ENCODE measurements at places on chromosomes 5 and 9.

- DNase-seq, result no peak
These were observed 40.4 kb upstream of the KCNIP1 start for GRCh38 chr5:170463426-170463825.

- DNase-seq, result no peak
These were observed 162.9 kb upstream of the WWC1 start for GRCh38 chr5:168128557-168128956.

DNA sequence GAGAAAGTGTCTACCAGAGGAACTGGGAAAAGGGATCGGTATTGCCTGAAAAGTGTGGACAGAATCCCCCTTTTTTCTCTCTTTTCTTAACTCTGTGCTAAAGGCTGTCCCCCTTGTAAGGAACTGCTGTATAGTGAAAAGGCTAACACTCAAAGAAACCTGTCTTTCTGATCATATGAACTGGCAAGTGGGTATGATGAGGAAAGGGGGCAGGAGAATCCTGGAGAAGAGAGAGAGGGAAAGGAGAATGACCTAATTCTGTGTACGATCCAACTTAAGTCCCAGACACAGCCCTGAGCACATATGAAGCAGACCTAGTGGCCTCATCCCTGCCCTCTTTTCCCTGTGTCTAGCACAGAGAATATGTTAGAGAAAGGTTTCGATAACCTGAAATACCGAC is 967 bp downstream of the ANKRD31 start:
- DNase-seq, result no peak

DNA sequence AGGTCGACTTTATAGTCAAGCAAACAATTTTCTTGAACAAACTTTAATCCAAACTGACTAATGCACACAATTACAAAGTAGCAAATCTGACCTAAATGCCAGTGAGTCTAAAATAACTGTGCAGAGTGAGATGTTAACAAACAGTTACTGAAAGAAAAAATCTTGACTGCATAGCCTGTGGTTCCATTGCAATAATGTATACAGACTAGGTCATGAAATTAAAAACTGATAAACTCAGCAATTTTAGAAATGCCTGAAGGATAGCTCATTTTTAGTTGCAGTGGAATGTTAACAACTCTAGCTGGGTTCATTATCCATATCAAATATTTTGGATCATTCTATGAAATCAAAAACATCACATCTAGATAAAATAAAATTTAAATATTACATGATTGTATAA is 73.4 kb upstream of the CDH12 start:
- no peak for DNase-seq

DNA sequence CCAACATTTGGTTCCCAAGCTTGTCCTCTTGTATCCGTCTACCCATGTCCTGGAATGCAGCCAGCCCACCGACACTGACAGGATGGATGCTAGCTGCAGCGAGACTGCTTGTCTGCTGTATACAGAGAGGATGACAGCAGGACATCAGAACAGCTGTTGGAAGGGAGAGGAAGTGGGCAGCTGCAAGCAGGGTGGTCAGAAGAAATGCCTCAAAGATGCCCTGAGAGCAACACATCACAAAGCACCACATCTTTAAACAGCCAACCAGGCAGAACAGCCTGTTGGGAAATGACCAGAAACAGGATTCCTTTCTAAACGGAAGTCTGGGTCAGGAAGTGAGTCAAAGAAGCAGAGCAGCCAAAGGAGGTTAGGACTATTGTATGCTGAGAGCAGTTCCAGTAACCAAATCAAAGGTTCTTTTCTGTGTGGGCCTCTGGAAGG is 219.1 kb downstream of the NDUFS4 start:
- DNase-seq, result no peak

GRCh38 chr5:16536246-16536645 is 70.6 kb upstream of the ZNF622 start:
- no peak for DNase-seq

DNA sequence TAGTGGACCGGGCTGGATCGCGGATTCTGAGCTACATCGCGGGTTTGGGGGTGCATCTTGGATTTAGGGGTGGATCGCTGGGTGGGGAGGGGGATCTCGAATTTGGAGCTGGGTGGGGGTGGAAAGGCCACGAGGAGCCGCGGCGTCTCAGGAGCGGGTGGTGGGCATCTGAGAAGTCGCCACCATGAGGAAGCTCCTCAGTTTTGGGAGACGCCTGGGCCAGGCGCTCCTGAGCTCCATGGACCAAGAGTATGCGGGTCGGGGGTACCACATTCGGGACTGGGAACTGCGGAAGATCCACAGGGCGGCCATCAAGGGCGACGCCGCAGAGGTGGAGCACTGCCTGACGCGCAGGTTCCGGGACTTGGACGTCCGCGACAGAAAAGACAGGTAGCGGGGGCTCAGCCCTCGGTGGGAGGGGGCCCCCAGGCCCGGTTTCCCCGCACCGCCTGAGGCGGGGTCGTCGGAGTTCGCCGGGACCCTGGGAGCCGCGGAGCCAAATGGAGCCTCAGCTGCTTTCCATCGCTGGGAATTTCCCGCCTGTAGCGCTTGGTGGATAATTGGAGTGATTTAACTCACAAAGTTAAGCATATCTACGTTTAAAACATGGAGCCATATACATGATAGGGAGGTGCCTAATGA is 376 bp downstream of the ANKRD18B start:
- no peak for DNase-seq

DNA sequence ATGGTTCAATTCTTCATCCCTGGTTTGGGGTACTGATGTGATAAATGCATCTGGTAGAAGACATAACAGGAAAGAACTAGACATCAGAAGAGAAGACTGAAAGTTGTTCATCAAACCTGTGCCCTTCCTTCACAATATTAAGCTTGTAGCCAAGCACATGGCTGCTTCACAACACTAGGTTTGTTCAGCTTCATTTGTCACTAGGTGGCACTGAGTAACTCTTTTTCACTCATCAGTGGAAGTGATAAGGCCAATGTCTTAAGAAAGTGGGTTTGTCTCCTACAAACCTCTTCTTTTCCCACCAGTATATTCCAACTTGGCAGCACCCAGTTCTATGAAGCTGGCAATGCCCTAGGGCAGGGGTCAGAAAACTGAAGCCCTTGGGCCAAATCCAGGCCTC is 26.9 kb downstream of the ZNF484 start:
- no peak for DNase-seq

DNA sequence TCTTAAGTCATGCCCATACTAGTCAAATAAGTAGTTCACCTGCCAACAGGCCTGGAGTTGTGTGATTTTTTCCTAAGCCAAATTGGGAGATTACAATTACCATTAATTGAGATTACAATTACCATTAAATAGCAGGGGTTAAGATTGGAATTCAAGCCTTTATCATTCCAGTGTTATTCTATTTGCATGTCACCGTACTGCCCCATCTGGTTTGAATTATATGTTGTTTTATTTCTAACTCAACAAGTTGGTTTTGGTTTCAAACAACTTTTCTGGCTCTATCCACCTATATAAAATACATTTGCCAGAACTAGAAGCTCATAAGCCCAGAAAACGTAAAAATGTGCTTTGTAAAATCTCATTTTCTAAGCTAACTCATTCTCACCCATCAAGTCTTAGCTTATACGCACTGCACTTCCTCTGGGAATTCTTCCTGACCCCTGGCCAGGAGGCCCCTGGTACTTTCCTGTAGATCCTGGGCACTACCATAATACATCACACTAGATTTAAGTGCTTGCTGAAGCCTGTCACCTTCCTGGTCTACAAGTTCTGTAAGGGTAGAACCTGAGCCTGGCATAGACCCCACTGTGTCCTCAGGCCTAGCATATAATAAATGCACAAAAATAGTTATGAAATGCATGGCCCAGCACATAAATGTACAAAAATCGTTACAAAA is 242.0 kb upstream of the TRPM3 start:
- no peak for DNase-seq

- no peak for DNase-seq
These were observed 421.9 kb downstream of the CDH10 start for GRCh38 chr5:24222876-24223275.

DNA sequence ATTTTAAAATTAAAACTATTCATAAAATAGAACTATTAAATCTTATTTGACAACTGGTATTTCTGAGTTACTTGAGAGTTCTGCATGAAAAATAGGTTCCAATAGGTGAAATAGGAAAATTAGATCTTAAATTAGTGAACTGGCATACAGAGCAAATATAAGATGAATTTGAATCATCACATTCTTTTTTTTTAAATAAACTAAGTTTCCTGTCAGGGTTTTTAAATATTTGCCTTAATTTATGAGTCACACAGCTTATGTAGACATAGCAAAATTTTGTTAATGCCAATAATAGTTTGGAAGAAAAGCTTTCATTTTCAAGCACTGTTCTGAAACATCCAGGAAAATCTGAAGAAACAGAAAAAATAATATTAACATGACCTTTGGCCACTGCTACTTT is 311.7 kb upstream of the HAPLN1 start:
- DNase-seq, result no peak

GRCh38 chr9:23638011-23638410 is 188.0 kb downstream of the ELAVL2 start:
- no peak for DNase-seq

DNA sequence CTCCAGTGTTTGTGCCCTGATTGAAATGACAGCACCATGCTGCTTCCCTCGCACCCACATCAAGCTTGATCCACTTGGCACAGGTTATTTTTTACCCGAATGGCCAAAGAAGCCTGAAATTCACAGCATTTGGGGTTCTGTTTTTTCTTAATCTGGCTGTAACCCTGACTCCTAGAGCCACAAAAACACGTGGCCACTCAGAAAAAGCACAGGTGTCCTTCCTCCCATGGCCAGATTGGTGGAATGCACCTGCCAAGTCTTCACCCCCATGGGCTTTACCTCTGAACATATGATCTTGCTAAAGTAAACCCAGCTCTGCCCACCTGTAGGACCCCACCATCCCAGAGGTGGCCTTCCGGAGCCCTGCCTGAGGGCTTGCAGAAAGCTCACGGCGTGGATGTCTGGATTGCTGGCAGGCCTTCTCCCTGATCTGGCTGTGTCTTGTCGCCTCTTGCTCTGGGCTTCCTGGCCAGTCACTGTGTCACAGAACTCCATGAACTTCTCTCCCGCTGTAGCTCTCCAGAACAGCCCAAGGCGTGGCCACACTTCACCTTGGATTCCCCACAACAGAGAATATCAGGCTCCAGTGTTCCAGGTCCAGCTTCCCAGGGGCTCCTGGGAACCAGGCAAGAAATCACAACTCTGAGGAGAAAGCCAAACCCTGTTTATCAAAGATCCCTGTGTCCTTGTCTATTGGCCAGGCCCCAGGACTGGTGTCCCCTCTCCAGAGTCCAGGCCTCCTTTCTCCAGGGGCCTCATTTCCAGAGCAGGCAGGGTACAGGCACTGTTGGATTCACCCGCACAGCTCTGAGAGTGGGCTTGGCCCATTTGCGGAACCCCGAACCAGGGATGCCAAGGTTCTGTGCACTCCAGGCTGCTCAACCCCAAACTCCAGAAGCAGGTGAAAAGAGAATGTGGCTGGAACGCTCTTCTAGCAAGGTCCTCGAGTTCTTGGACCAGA is 272.5 kb downstream of the SYK start:
- DNase-seq, result no peak

DNA sequence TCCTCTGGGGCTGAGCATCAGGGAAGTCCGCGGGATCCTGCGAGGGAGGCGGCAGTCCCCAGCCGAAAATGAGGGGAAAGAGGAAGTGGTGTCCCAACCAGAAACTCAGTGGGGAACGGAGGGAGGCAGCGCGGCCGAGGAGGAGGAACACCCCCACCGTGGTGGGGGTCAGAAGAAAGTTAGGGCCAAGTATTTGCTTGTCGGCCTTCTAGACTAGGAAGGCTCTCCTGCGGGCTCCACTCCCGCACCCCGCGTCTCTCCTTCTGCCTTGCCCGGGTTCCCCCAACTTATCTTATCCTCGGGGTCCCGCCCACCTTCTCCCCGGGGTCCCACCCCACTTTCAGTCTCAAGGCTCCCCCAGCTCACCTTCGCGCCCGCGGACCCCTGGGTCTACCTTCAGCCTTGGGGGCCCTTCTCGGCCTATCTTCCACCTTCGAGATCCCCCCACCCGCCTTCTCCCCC is 557 bp upstream of the PHF2 start:
- peak; percentile 39 for DNase-seq

DNA sequence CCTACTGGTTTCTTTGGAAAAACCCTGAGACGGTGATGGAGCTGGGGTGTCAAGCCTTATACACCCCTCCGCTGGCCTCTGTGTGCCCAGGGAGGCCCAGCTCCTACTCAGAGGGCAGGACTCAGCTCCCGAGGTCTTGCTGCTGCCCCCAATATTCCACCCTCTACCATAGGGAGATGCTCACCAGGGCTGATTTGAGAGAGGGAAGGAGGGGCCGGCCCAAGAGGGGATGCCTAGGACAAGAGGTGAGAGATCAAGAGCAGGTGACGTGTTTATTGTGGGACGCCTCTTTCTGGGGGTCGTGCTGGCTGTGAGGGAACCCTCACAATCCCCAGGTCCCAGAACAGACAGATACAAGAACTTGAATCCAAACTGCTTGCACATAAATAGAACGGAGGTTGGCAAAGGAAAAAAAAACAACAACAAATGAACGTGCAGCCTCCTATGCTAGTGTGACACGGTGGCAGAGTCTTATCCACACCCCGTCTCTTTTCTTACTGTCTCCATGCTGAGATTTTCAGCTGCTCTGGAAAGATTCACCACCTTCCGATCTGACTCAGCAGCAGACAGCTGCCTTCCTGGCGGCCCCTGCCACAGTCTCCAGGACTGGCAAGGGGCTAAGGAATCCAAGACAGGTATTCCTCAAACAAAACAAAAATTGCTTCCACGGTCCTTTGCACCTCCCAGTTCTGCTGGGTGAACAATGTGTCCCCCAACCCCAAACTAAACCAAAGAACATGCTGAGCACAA is 22.3 kb downstream of the FABP6 start:
- DNase-seq, result no peak

- DNase-seq, result peak; percentile 33
These were observed 46.7 kb downstream of the PRRC1 start for GRCh38 chr5:127564002-127564769.

- DNase-seq, result no peak
These were observed 31.5 kb downstream of the VAV2 start for GRCh38 chr9:133960568-133961129.

DNA sequence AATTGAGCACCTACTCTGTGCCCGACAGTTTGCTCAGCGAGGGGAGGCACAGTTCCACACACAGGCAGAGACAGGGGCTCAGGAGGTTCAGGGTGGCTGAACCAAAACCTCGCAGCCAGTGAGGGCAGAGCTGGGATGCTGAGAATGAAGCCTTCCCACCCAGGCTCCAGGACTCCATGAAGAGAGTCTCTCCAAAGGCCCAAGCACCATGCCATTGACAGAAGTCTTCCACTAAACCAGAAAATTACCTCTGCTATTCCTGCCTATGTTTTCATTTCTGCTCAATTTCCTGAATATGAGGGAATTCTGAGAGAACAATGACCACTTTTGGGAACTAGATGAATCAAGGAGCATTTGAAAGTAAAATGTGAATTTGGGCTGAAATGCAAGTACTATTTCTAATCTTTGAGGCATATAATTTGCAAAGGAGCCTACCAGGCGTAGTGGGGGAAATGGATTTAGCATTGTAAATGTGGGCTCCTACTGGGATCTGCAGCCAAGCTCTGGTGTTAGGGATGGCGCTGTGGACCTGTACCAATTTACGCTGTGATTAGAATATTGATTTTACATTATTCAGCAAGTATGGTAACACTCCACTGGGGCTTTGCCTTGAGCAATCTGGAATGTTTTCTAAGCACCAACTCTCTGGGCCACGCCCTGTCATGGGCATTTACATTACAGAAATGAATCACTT is 91.9 kb downstream of the DRD1 start:
- DNase-seq, result no peak

- DNase-seq, result no peak
These were observed 15.5 kb upstream of the SHB start for GRCh38 chr9:38084556-38084880.

GRCh38 chr5:78345485-78345884 is 14.9 kb upstream of the SCAMP1 start:
- no peak for DNase-seq

- DNase-seq, result no peak
These were observed 8.9 kb upstream of the POU4F3 start for GRCh38 chr5:146329697-146330096.

Measured in activated CD4-positive, alpha-beta T cell treated with anti-CD3 and anti-CD28 coated beads, Interleukin-2, amount 50 U/mL, for 24 hours (primary cell).